ENCODE measurements at places on chromosomes 7 and 10.
A peak's percentile ranks its signal among the peaks of the same experiment; 100 is the strongest.

- no peak for DNase-seq
These were observed 125.8 kb upstream of the PDSS1 start for GRCh38 chr10:26571655-26572054.

- no peak for DNase-seq
These were observed 70.9 kb upstream of the NEUROD6 start for GRCh38 chr7:31411416-31411815.

DNA sequence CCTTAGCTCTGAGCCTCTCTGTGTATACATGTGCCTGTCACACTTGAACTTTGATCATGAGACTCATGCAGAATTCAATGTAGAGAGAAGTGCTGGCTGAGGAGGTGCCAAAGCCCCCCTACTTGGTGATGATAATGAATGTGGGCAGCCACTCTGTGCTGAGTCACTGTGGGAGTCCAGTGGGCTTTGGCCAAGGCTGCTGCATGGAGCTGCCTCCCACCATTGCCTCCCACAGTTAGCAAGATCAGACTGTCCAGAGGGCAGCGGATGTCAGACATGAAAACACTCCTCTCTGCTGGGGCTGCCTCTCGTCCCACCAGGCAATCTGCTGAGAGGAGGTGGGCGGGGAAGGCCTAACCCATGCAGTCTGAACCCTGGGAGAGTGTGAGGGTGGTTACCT is 180.3 kb downstream of the SH2D4B start:
- peak; percentile 60 for DNase-seq

GRCh38 chr7:107471292-107472070 is 1.6 kb downstream of the GPR22 start:
- DNase-seq: peak; percentile 57

GRCh38 chr7:19930051-19930450 is 156.6 kb upstream of the TMEM196 start:
- DNase-seq: no peak

DNA sequence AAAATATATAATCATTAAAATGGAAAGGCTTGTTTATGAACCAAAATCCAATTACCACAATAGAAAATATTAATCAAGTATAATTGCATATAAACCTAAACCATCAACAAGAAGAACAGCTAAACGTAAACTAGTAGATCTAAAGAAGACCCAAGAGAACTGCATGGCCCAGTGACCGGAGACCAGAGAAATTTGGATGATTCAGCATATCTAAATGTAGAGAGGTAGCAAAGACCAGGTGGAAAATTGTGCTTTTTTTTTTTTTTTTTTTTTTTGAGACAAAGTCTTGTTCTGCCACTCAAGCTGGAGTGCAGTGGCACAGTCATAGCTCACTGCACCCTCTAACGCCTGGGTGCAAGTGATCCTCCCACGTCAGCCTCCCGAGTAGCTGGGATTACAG is 207.2 kb upstream of the SEMA3E start:
- DNase-seq: no peak

- DNase-seq: peak; percentile 78
These were observed 72.5 kb downstream of the MICALL2 start for GRCh38 chr7:1386623-1387220.

GRCh38 chr10:132109341-132110110 is 43.8 kb downstream of the JAKMIP3 start:
- no peak for DNase-seq

DNA sequence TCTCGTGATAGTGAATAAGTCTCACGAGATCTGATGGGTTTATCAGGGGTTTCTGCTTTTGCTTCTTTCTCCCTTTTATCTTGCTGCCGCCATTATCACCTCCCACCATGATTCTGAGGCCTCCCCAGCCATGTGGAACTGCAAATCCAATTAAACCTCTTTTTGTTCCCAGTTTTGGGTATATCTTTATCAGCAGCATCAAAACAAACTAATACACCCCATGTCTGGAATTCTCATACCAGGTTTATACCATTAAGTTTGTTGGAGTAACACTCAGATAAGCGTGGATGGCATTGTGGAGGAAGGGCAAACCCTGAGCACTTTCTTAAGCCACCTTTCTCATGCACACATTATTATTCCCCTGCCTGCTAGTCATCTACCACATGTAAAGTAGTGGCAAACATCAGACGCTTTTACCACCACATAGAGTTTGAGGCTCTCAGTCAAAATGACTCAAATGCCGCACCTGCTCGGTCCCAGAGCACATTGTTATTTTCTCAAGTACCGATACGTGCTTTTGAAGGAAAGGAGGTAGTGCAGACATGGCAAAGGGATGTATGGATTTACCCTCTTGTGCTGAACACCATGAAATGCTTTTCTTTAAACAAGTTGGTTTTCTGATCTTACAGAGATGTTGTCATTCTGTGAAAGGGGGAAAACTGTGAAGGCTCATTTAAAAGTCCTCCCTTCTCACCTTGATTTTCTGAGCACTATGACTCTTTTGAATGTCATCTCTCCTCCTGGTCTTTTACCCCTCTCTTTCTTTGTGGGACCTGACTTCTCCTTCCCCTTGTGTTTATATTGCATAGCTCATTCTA is 429.7 kb downstream of the EXOC4 start:
- DNase-seq: no peak

DNA sequence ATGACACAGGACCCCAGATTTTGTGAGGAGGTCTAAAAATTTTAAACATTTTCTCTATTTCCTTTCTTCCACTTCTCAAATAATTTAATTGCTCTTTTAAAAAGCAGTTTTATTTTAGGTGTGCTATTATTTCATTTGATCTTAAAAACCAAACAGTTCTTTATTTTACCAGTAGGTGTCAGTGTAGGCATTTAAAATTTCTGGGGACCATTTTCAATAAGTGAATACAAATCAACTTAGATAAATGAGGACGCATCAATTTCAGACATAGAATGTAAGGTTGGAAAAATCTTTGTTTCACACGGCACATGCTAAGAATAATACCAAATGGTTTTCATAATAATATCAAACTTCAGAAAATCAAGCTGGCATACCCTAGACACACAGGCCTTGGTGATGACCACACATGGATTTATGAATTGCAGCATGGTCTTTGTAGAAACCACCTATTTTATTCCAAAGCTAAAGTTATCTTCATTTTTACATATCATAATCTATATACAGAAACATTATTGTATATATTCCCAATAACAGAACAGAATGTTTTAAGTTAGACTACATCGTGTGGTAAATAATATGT is 127.6 kb upstream of the SLC26A5 start:
- DNase-seq: peak; percentile 62

GRCh38 chr7:45524445-45524844 is 49.7 kb upstream of the ADCY1 start:
- DNase-seq: peak; percentile 29

- no peak for DNase-seq
These were observed 537.8 kb upstream of the AUTS2 start for GRCh38 chr7:69060516-69060915.

GRCh38 chr7:73738612-73739386 is at the start of gene ABHD11:
ABHD11 (minus strand) TSS chr7:73738802; CDS start chr7:73738770, 32 bp downstream.
- peak; percentile 98 for DNase-seq

DNA sequence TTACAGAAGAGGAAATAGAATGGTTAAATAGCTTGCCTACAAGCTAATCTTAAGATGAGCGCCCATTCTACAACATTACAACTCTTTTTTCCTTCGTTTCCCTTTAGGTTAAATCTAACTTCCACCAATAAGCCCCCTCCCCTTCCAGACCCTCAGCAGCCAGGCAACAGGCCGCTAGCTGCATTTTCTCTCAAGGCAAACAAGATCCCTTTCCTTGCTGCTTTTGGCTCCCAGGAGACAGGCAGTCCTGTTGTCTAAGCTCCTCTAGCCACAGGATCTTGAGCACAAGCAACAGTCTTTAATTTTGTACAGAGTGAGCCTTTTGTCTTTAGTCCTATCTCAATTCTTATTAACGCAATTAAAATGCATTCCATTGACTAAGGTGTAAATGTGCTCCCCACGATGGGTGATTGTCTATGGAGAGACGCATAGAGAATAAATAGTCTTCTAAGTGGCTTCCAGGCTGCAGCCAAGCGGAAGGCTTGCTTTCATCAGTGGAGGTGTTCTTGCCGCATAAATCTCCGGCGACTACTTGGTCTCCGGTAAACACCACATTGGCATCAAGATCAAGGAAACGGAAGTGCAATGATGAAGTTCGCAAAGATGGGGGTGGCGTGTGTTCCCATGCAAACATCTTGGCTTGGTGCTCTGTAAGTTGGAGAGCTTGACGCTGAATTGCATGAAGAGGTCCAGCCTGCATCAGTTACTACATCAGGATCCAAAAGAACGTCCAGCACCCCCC is 181.9 kb upstream of the LYZL2 start:
- DNase-seq: peak; percentile 67

GRCh38 chr7:159105832-159106811 is 38.5 kb downstream of the VIPR2 start:
- DNase-seq: no peak

GRCh38 chr7:137983323-137984008 is 18.4 kb downstream of the CREB3L2 start:
- DNase-seq: no peak

GRCh38 chr7:136076954-136077353 is 99.8 kb upstream of the MTPN start:
- no peak for DNase-seq

DNA sequence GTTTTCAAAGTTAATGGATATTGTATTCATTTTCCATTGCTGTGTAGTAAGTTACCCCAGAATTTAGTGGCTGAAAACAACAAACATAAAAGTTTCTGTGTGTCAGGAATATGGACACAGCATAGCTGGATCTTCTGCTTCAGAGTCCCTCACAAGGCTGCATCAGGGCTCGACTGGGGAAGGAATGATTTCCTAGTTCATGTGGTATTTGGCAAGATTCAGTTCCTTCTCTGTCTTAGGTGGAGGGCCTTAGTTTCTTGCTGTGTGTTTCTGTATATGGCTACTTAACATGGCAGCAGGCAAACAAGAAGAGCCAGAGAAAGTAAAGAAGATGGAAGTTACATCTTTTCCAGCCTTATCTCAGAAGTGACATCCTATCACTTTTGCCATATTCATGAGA is 51.1 kb downstream of the TPST1 start:
- DNase-seq: no peak

DNA sequence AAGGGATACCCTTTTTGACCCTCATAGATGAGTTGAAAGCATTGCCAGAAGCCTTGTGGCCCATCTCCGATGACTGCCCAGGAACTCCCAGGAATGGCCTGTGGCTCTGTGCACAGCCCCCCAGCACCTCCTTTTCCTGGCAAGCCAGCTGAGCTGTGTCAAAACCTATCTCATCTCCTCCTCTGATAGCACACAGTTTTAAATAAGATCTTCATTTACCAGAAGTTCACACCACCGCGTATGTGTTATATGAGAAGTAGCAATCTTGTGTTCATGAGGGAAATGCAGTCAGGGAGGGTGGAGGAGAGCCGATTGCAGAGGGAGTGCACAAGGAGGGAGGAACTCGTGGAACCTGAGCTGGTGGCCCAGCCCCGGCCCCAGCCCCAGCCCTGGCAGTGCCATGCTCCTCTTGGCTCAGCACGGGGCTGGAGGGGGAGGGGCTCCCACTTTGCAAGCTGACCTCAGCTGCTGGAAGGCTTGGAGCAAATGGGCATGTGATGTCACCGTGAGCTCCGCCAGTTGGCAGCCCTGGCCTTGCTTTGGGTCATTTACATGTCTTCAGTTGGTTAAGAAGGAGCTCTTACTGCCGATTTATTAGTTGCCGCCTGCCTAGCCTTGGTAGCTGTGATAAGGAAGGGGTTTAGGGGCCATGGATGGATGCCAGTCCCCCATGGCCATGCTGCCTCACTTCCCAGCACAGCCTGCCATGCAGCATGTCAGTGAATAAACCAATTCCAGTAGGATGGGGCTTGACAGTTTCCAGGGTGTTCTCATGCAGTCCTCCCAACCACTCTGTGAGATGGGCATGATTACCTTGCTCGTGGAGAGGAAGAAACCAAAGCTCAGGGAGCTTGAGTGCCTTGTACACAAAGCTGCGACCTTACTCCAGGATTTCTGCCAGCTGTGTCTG is 20.0 kb downstream of the UNC5B start:
- peak; percentile 59 for DNase-seq

GRCh38 chr10:9198611-9199010 is 1144.1 kb downstream of the GATA3 start:
- no peak for DNase-seq

DNA sequence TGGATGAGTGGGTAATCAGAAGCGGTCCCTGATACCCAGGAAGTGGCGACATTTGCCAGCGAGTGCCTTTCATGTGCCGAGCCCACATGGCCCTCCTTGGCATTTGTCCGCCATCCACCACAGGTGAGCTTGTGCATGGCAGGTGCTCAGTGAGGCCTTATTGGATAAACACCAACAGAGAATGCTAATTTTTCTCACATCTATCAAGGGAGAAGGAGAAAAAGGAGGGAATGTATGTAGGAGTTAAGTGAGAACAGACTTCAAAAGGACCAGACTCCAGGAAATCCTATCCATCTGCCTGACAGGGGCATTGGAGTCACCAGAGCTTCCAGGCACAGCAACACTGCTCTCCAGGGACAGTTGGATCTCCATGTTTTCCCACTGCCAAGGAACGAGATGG is 143.5 kb upstream of the ZMIZ1 start:
- DNase-seq: no peak

GRCh38 chr10:97020452-97021400 is 165.0 kb downstream of the SLIT1 start:
- DNase-seq: peak; percentile 38

DNA sequence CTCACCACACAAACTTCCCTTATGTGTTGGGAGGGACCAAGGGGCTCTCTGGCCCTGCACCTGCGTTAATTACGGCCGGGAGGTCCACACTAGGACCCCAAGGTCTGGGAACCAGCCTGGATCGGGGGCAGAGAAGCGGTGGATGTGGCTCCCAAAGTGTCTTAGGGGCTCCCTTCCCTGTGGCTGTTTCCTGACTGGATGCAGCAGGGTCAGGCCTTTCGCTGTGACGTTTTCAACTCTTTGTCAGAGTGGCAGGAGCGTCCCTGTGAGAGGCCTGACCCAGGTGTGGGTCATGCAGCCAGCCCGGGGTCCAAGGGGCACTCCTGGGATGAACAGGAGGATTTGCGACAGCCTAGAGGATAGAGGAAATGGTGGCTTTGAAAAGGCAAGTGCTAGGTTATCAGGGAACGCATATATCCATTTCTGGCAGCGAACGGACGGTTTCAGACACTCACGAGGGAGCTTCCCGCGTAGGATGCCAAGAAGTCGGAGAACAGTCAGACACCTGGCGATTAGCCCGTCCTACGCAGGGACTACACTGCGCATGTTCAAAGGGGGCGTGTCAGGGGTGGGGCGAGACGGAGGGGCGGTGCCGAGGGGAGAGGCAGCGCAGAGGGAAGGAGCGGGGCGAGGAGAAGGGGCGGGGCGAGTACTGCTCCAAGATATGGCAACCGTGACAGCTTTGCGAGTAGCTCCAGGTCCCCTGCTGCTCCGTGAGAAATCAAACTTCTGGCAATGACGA is 46.2 kb upstream of the ZNF716 start:
- no peak for DNase-seq
